ENCODE measurements at places on chromosomes 16 and 17. TPM values are rescaled to one million over a fixed set of nuclear protein-coding genes. Genes with fewer than 3 reads are reported as not detected.
A peak's percentile ranks its signal among the peaks of the same experiment; 100 is the strongest.

Gene GCGR
- not detected for total RNA-seq

Gene CFAP97D1
- not detected for total RNA-seq

GRCh38 chr16:68059804-68060203, 25.4 kb upstream of the NFATC3 start:
- DNase-seq: no peak

GRCh38 chr17:33369149-33369548, 76.1 kb upstream of the ASIC2 start:
- DNase-seq: no peak

- DNase-seq: no peak
Observed at GRCh38 chr17:79046197-79046915, 22.4 kb downstream of the C1QTNF1 start.

DNA sequence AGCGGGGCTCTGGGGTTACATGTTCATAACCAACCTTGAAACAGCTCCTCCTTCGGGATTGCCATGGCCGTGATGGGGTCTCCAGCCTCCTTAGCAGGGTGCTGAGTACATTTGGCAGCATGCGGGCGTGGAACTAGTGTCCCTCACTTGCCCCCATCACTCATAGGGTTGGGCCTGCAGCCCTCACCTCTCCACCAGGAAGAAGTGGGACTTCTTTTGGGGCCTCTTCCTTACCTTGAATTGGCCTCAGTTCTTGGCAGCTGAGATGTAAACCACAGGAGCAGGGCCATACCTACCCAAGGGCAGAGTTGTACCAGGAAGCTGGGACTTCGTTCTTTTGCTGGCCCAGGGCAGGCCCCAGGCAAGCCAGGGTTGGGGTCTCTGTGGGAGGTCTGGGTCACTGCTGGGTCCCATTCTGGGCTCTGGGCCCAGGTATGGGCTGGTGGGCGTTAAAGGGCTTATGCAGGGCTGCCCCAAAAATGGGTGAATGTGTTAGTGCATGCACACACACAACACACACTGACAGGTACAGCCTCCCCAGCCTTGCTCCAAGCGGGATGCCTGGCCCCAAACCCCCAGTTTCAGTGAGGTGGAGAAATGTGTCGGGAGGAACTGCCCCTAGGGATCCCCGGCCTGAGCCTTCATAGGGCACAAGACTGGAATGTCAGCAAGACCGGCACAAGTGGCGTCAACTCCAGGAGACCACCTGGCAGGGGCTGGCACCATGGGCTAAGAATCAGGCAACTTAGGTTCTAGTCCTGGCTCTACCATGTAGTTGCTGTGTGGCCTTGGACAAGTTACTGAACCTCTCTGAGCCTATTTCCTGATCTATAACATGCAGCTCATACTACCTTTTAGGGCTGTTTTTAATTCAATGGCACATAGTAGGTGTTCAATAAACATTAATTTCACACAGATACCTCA, 3.9 kb upstream of the KRT15 start:
- DNase-seq: peak; percentile 67

GRCh38 chr17:18262111-18262510, 1.6 kb downstream of the MIEF2 start:
- DNase-seq: no peak

DNA sequence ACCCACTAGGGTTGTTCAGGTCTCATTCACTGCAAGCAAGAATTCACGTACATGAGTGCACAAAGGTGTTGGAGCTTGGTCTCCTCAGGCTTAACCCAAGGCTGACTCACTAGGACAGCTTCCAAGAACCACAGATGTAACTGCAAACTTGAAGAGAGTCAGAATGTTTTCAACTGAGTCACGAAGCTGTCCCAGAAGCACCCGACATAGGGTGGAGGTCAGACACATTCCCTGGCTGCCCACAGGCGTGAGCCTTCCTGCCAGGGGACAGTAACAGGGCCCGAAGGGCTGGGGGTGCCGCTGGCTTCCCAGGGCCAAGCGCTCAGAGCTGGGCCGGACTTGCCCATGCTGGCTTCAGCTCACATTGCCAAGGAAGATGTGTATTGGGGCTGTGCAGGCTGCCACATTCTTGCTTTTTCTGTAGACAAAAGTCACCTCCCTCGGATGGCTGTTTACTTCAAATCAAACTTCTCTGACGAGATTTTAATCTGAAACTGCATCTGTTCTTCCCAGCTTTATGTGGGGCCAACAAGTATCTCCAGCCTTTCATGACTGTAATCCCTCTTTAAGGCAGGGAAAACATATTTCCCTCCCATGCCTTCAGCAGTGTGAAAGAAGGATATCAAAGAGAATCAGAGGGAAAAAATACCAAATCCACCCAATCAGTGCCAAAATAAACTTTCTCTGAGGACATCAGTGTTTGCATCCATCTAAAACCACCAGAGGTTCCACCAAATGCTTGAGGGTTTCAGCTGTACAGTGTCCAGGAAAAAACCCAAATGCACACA, 14.3 kb downstream of the CMTM3 start:
- peak; percentile 99 for DNase-seq

Gene CEP295NL
- 0.12 TPM for total RNA-seq

Gene CLEC10A
- total RNA-seq: not detected

GRCh38 chr17:59425085-59425931, 93.9 kb downstream of the YPEL2 start:
- no peak for DNase-seq

DNA sequence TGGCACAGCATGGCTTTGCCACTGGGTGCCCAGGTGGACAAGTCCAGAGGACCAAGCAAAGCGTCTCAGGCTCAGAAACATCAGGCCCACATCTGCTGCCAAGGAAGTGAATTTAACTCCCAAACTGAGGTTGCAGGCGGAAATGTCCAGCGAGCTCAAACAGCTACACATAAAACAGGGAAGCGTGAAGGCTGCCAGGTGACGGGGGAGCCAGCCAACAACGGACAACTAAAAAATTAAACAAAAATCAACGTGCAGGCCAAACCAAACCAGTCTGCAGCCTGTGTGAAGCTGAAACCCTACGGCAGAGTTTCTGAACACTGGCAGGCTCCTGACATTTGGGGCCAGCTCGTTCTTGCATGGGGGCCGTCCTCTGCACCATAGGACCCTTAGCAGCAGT, 2.5 kb downstream of the TK1 start:
- no peak for DNase-seq

DNA sequence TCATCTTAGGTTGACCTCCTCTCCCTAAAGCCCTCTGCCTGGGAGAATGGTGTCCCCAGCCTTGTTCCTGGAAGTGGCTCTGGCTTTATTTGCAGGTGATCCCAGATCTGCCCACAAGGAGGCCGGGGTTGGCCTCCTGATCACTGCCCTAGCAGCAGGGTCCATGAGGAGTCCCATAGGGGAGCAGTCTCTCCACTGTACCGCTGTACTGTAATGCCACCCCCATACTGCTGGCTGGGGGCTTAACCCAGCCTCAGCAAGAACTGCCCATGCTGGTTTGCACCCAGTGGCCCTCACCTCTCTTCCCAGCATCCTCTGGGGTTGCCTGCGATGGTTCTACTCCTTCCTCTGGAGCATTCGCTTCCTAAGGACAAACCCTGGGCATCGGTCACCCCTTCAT, 39.1 kb downstream of the PSME3IP1 start:
- peak; percentile 23 for DNase-seq

Gene MYO15A
- total RNA-seq: not detected

Gene SMARCD2
- 81.1 TPM for total RNA-seq

- DNase-seq: no peak
Observed at GRCh38 chr17:60248618-60249289, 99.0 kb downstream of the CA4 start.

- no peak for DNase-seq
Observed at GRCh38 chr17:81301195-81302144, 6.4 kb upstream of the SLC38A10 start.

DNA sequence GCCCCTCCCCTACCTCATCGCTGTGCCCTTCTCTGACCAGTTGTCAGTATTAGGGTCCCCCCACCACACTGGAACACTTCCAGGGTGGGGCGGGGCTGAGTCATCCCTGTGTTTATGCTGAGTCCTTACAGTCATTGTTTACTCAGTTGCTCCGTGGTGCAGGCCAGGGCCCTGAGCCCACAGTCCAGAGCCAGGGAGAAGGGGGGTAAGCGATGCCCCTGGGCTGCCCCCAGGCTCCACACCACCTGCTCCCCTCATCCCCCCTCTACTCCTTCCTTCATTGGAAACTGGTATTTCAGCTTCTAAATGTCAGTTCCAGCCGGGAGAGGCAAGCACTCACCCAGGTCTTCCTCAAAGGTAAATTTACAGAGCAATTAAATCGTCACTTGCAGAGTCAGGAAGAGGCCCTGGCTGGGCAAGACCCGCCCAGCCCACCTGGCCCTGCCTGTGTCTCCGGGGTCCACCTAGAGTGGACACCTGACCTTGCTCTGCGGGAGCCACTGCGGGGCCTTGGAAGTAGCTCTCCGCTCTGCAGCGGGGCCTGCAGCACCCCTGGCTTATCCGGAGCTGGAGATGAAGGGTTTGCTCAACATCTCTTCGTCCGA, 4.8 kb downstream of the ATP2A3 start:
- peak; percentile 66 for DNase-seq

DNA sequence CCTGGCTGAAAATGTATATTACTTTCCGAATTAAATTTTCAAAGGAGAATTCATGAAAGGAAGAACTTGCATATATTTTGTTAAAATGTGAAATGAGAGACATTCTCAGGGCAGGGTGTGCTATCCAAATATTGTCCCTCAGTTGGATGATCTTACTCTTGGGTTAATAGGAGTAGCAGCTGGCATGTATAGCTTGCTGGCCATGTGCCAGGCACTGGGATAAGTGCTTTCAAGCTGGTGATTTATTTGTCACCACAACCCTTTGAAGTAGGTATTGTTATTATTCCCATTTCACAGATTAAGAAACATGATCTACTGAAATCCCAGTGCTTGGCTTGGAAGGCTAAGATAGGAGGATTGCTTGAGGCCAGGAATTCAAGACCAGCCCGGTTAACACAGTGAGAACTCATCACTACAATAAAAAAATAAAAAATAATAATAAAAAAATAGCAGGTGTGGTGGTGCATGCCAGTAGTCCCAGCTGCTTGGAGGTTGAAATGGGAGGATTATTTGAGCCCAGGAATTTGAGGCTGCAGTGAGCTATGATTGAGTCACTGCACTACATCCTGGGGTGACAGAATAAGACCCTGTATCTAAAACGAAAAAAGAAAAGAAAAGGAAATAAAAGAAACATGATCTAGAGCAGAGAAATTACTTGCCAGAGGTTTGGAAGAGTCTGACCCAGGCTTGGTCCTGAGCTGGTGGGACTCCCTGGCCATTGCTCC, 11.6 kb upstream of the MPHOSPH6 start:
- no peak for DNase-seq

- DNase-seq: no peak
Observed at GRCh38 chr17:54626146-54626703, 274.4 kb upstream of the TOM1L1 start.

DNA sequence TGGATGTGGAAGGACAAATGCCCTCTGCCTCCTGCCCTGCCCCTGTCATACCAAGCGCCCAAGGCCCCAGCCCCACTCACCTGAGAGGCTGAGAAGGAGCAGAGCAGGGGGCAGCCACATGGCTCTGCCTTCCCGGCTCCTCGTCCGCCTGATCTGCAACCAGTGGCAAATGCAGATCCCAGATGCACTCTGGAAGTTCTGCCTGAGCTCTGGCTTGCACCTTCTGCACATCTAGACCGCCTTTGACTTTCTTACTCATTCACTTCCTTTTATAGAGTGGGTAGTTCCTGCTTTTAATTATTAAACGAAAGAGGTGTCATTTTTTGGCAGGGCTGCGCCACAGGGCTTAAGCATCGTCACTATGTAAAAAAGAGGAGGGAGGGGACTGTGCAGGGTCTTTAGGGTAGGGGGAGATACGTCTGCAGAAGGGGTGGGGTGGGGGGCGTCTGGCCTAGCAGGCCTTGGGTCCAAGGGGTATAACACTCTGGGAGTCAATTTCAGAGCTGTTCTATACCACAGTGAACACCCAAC, at the start of gene CD300LB:
Gene CD300LB (minus strand): TSS at position 245 of the 531 bp plus-strand sequence. CDS start 125 bp downstream, at position 120.
- no peak for DNase-seq

DNA sequence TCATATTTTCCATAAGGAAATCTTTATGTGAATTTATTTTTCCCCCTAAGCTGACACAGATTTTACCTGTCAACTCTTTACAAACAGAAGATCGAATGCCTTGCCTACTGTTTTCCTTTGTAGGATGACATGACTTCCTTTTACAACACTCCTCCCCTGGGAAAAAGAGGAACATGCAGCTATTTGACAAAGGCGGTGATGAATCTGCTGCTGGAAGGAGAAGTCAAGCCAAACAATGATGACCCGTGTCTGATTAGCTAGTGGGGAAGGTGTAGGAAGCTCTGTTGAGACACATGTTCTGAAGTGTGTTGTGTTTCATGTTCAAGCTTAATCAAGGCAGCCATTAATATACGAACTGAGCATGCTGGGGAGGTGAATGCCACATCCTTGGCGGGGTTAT, 238.0 kb downstream of the PHKB start:
- DNase-seq: no peak

Gene PLCG2
- total RNA-seq: 3.2 TPM

Gene EVPLL
- not detected for total RNA-seq

DNA sequence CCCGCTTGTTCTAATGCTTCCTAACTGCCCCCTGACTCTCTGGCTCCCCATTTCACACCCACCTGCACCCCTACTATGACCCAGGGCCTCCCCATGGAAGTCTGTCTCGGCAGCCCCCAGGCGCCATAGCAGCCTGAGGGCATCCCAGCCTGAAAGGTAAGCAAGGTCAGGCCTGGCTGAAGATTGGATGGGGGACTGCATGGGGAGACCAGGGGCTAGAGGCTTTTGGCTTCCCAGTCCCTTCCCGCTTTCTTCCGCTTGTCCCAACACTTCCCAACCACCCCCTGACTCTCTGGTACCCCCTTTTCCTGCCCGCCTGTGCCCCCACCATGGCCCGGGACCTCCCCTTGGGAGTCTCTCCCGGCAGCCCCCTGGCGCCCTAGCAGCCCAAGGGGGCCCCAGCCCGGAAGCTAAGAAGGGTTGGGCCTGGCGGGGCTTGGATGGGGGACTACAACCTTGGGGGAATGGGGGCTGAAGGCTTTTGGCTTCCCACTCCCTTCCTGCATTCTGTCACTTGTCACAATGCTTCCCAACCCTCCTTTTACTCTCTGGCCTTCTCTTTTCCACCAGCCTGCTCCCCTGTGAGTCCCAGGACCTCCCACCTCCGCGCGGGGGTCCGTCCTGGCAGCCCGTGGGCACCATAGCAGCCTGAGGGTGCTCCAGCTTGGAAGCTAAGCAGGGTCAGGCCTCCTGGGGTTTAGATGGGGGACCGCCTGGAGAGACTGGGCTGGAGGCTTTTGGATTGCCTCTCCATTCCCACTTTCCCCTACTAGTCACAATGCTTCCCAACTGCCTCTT, 2288.4 kb downstream of the TP53TG3F start:
- DNase-seq: no peak

- peak; percentile 20 for DNase-seq
Observed at GRCh38 chr16:69610356-69610755, 44.6 kb downstream of the NFAT5 start.

GRCh38 chr16:9980981-9981380, 201.2 kb downstream of the GRIN2A start:
- no peak for DNase-seq

GRCh38 chr16:87459027-87459426, 33.8 kb downstream of the ZCCHC14 start:
- no peak for DNase-seq

- DNase-seq: no peak
Observed at GRCh38 chr17:61729690-61730268, 133.5 kb downstream of the BRIP1 start.

All from M059J (cell line).